ENCODE measurements at places on chromosomes 11 and 22.

- no peak for DNase-seq
These were observed 36.8 kb downstream of the ALG9 start for GRCh38 chr11:111834432-111835163.

GRCh38 chr11:32752001-32752400 lies 42.5 kb downstream of the CCDC73 start:
- DNase-seq, result no peak

DNA sequence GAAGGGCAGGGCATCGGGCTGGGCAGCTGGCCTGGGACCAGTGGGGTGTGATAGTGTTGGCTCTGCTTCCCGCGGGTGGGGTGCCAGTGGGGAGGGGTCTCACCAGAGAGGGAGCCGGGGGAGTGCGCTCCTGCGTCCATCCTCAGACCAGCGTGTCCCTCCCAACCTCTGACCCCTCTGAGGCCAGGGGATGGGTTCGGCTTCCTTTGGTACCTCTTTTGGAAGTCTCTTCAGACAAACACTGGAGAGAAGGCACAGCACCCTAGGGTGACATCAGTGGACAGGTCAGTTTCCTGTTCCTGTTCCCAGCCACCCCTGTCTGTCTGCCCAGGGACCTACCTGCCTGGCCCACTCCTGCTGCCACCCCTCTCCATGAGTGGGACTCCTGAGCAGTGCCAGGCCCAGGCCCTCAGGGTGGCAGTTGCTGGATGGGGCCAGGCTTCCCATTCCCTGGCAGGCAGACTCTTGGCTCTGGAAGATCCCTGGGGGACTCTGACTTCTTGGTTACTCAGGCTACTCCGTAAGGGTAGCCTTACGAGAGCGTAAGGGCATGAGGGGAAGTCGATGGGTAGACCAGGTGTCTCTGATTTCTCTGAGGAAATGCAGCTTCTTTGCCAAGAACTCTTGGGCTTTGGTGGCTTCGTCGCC lies 2.6 kb downstream of the TAGLN start:
- no peak for DNase-seq

GRCh38 chr22:24363243-24363642 lies 64.2 kb upstream of the ADORA2A start:
- no peak for DNase-seq

DNA sequence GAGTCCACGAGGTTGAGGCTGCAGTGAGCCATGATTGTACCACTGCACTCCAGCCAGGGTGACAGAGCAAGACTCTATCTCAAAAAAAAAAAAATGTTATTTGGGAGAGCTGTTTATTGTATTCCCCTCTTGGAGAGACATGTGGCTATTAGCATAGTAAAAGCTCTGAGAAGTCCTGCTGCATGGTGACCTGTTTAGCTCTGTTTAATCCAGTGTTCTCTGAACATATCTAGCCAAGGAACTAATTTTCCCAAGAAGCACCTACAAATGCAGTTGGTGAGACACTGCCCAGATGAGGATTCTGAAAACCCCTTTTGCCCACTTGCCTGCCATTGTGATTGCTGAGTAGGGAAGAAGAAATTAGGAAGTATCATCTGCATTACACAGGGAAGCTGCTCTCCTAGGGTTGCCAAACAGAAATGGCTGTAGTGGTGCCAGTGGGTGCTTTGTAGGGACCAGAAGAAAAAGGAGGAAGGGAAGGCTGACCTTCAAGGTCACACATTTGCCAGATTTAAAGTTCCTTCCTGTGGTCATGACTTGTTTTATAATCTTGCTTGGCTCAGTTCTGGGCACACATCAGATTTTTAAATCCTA lies 15.7 kb downstream of the TIMP3 start:
- DNase-seq, result no peak

DNA sequence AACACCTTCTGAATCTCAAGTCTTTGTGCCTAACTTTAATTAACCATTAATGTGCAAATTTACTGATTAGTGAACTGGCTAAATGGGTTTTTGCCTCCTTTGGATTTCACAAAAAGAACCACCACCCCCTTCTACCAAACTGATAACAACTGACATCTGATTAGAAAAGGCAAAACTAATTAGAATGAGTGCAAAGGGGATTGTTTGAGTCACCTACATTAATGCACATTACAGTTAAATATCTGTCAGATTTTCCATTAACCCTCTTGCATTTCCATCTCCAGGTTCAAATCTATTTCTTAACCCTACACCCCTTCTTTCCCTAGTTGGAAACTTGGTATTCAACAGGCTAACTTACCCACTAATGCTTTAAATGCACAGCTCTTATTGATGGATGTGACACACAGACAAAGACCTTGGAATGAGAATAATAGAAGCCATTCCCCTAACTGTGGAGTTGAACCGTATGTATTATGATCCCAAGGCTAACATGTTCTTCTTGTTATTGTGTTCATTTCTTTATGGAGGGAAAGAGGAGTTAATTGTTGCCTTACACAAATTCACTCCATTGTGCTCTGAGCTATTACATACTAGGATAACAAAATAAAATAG lies 161.5 kb upstream of the MTMR2 start:
- no peak for DNase-seq

GRCh38 chr22:19663286-19663815 lies 51.0 kb upstream of the SEPTIN5 start:
- peak; percentile 87 for DNase-seq

GRCh38 chr11:129881570-129882170 lies 13.7 kb downstream of the NFRKB start:
- DNase-seq, result peak; percentile 1

DNA sequence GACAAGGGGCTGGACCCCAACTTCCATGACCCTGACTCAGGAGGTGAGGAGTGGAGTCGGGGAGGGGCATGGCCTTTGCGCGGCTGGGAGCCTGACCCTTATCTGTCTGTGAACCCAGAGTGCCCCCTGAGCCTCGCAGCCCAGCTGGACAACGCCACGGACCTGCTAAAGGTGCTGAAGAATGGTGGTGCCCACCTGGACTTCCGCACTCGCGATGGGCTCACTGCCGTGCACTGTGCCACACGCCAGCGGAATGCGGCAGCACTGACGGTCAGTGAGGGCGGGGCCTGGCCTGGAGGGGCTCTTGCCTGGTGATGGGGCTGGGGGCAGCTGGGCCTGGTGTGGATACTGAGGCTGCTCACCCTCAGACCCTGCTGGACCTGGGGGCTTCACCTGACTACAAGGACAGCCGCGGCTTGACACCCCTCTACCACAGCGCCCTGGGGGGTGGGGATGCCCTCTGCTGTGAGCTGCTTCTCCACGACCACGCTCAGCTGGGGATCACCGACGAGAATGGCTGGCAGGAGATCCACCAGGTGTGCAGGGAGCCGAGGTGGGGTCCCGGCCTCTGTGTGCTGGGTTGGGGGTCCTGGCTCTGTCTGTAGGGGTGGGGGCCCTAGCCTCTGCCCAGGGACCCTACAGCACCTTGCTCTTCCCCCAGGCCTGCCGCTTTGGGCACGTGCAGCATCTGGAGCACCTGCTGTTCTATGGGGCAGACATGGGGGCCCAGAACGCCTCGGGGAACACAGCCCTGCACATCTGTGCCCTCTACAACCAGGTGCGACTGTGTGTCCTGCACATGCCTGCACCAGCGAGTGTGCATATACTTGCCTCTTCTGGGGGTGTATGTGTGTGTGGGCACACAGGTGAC lies 6.3 kb downstream of the SHANK3 start:
- DNase-seq, result no peak

GRCh38 chr11:112812729-112813128 lies 148.5 kb upstream of the NCAM1 start:
- no peak for DNase-seq

GRCh38 chr11:112881461-112881860 lies 79.8 kb upstream of the NCAM1 start:
- DNase-seq, result peak; percentile 96

GRCh38 chr11:15286465-15286864 lies 171.7 kb downstream of the INSC start:
- no peak for DNase-seq

- no peak for DNase-seq
These were observed 249.0 kb downstream of the CADM1 start for GRCh38 chr11:115255006-115255762.

GRCh38 chr11:62923601-62924411 lies 2.6 kb upstream of the CHRM1 start:
- no peak for DNase-seq

GRCh38 chr22:22893077-22893805 lies 5.6 kb downstream of the IGLL5 start:
- no peak for DNase-seq

DNA sequence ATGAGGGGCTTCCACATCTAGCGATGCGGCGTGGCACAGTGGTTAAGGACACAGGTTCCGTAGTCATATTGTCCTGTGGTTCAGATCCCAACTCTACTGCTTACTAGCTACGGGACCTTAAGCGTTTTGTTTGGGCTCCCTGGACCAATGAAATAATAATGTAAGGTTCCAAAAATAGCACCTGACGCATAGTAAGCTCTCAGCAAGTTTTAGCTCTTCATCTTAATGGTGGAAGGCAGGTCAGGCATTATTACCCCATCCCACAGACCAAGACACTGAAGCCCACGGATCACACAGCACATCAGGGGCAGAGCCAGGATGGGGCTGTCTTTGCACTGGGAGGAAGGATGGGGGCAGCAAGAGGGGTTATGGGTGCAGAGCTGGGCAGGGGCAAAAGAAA lies 13.0 kb downstream of the DNAJB13 start:
- no peak for DNase-seq

GRCh38 chr11:13205486-13205885 lies 72.1 kb upstream of the BMAL1 start:
- no peak for DNase-seq

GRCh38 chr11:128776424-128777284 lies 82.8 kb downstream of the FLI1 start:
- no peak for DNase-seq

- no peak for DNase-seq
These were observed 45.7 kb downstream of the GNB1L start for GRCh38 chr22:19808873-19809478.

GRCh38 chr22:36904260-36904880 lies 9.1 kb upstream of the CSF2RB start:
- DNase-seq, result no peak

DNA sequence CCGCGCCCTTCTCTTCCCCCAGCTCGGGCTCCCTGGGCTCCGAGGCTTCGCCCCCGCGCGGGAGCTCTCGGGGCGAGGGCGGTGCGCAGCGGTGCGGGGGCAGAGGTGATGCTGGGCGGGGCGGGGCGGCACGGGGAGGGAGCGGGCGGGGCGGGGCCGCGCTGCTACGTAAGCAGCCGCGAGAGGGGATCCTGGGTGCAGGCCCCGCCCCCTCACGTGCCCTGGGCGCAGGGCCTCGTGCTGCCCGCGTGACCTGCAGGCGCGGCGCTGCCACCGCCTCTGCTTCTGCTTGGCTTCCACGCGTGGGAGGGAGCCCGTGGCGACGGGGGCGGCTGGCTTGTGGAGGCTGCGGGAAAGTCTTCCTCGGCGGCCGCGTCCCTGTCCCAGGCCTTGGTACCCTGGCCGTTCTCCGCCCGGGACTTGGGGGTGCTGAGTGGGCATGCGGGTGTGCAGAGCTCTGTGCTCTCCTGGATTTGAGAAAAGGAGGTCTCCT lies 132.6 kb upstream of the HSD17B12 start:
- DNase-seq, result no peak
